GOT3 (cell line): ENCODE measurements at places on chromosomes 2 and 18.

DNA sequence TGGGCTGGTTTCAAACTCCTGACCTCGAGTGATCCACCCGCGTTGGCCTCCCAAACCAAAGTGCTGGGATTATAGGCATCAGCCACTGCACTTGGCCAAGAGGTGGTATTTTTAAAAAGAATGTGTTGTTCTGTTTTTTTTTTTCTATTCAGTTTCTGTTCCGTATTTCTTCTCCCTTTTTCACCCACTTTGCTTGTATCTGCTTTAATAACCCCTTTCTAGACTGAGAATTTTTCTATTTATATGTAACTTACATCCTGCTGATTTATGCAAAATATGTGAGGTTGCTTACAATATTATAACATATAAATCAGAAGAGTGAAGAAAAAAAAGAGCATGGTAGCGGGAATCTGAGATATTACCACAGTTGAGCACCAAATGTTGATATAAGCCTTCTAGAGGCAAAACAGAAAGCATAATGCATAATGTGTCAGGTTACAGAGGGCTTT is 17.2 kb upstream of the LYPD6B start:
- no peak for DNase-seq

GRCh38 chr2:69113627-69114026 is 100.6 kb downstream of the ANTXR1 start:
- no peak for DNase-seq

GRCh38 chr2:227597036-227597435 is 1.7 kb upstream of the SCYGR2 start:
- no peak for DNase-seq

GRCh38 chr2:41294331-41294730 is 753.5 kb upstream of the PKDCC start:
- DNase-seq, result no peak

DNA sequence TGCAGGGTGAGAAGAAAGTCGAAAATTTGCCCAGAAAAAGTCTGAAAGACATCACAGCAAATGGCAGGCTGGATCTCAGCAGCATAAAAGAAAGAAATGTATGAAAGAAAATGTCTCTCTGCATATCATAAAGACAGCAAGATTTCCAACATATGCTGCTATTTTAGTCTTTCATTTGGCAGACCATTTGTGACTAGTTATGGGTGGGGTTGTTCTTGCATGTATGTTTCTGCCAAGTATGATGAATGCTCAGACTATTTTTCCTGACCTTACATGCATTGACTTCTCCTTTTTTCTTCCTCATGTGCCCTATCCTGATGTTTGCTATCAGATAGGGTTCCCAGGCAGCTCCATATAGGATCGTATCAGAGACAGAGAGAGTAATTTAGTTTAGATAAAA is 58.5 kb upstream of the PARD3B start:
- no peak for DNase-seq

- no peak for DNase-seq
Observed at GRCh38 chr2:109447251-109447661, 166.5 kb downstream of the SEPTIN10 start.

GRCh38 chr2:154228566-154229280 is 357.0 kb downstream of the GALNT13 start:
- no peak for DNase-seq

GRCh38 chr18:6010921-6011320 is 115.6 kb upstream of the TMEM200C start:
- no peak for DNase-seq

- DNase-seq, result no peak
Observed at GRCh38 chr18:35716169-35716831, 134.8 kb downstream of the GALNT1 start.

GRCh38 chr2:239190361-239190760 is 210.5 kb downstream of the HDAC4 start:
- DNase-seq, result no peak

DNA sequence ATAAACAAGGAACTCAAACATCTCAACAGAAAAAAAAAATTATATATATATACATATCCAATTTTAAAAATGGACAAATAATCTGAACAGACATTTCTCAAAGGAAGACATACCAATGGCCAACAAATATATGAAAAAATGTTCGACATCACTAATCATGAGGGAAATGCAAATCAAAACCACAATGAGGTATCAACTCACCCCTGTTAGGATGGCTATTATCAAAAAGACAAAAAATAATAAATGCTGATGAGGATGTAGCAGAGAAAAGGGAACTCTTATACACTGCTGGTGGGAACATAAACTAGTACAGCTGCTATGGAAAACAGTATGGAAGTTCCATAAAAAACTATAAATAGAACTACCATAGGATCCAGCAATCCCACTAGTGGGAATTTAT is 46.1 kb downstream of the CLASP1 start:
- DNase-seq, result no peak

DNA sequence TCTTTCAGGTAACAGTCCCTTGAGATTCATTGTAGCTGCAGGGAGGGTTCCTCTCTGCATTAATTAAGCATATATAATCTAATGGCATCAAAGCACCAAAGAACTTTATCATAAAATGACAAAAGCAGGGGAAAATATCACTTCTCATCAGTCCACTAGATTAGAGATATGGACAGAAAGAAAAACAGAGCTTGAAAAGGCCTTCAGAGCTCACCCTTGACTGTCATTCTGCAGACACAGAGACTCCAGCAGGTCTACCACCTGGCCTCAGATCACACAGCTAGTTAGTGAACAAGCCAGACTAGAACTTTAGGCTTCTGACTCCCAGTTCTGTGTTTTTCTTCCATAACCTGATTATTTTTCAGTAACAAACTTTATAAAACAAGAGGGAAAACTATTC is 88.5 kb downstream of the FIGN start:
- no peak for DNase-seq
